ENCODE measurements at places on chromosomes 4 and X.

- no peak for DNase-seq
These were observed 2.4 kb downstream of the RXFP1 start for GRCh38 chr4:158523990-158524535.

GRCh38 chr4:108203377-108203776 lies 34.6 kb upstream of the LEF1 start:
- no peak for DNase-seq

DNA sequence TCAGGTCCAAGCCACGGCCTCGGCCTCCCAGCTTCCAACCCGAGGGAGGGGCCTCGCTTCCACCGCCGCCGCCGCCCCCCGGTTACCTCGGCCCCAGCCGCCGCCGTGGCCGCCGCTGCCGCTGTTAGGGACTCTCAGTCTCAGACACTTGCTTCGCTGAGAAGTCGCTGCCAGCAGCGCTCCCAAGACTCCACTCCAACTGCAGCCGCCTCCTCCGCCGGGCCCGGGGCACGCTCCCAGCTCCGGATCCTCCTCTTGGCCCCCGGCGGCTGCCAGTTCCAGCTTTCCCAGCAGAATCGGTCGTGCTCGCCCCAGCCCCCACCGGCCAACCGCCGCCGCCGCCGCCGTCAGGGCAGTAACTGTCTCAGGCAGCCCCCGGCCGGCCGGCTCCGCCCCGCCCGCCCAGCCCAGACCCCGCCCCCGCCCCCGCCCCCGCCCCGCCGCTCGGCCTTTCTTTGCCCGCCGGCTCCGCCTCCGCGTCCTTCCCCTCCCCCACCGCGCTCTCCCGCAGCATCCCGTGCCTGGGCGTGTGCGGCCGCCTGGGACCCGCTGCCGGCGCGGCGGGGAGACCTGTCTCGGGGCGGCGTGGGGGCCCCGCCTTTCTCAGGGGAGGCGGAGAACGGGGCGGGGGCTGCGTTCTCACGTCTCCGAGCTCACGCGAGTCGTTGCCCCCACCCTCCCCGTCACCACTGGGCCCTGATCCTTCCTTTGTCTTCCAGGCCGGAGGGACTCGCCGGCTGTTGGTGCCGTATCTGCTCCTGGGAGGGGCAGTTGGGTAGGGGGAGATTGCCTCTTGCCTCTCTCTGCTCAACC lies at the start of gene ANKRD50:
Gene ANKRD50 (minus strand): TSS at position 361 of the 813 bp plus-strand sequence. CDS start 2,221 bp downstream, outside the sequence.
- DNase-seq = peak; percentile 51

- DNase-seq = no peak
These were observed 328.4 kb upstream of the SPANXN1 start for GRCh38 chrX:144918936-144919335.

GRCh38 chr4:3311095-3311372 lies 18.2 kb downstream of the RGS12 start:
- DNase-seq = no peak

- no peak for DNase-seq
These were observed 4.5 kb upstream of the PDE6B start for GRCh38 chr4:620851-621261.

- no peak for DNase-seq
These were observed 89.5 kb downstream of the TASL start for GRCh38 chrX:30488092-30488491.

DNA sequence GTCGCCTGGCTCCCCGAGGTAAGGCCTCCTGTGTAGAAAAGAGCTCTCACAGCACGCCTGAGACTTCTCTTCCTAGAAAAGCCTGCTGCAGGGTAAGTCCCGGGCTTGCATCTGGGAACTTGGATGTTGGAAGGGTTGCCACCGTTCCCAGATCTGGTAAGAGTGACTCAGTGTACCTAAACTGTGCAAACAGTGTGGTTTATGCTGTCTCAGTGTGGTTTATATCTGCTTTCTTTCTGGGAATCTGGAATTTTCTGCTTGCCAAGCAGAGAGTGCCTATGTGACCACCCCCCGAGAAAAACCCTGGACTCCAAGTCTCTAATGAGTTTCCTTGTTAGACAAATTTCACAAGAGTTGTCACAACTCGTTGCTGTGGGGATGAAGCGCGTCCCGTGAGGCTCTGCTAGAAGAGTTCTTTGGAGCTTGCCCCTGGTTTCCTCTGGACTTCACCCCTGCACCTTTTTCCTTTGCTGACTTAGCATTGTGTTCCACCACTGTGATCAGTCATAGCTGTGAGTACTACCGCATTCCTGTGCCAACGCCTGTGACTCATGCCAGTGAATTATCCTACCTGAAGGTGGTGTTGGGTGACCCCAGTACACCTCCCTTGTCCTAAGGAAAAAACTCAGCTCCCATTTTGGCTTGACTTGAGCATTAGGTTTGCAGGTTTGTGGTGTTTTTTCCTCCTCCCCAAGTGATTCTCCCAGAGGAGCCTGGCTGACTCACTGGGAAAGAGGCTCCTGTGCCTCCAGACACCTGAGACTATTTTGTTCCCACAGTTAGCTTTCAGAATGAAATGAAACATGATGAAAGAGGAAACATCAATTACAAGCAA lies 14.5 kb downstream of the SLC2A9 start:
- DNase-seq = no peak

DNA sequence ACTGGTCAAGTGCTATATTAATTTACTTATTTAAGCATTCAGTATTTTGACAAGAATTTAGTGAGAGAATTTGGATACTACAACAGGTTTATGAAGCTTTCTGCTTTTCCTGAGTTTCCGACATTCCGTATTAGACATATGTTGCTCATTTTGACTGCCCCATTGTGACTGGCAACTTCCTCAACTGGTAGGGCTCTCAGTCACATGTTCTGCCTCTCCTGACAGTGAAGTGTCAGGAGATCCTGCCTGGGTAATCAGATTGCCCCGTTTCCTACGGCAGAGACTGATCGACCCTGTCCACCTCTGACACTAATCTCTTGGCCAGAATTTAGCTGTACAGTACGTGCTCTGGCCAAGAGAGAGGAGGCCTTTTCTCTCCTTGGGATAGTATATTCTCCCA lies 49.5 kb downstream of the CLNK start:
- DNase-seq = no peak

DNA sequence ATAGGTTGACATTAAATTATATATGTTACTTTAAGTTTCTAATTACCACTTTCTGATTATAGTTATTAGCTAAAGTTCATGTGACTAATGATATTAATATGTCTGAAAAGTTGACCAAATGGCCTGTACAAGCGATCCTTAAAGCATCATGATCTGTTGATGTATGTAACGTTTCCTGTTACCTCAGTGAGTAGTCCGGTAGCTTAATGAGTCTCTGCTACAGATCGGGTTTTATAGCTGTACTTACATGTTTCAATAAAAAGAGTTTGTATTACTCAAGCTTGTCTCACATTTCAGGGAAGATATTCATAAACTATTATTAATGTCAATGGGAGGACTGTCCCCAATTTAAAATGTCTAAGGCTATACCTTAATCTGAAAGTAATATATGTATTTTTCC lies 246.3 kb downstream of the PPP3CA start:
- no peak for DNase-seq

GRCh38 chr4:4521731-4522130 lies 20.1 kb downstream of the STX18 start:
- DNase-seq = no peak

DNA sequence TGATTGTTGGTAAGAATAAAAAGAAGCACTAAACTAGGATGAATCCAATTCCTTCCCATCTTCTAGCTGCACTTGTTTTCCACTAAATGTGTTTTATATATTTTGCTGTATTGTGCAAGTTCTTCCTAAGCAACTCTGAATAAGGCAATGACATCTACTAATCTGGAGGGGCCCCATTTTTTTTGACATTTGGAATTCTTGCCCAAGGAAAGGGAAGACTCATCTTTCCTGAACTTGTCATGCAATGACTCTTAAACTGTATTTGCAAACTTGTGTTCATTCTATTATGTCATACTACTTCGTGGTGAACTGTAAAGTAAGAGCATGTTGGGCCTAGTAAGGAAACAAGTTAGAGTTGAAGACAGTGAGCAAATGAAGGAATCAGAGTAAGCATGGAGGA lies 45.9 kb downstream of the FREM3 start:
- DNase-seq = no peak

DNA sequence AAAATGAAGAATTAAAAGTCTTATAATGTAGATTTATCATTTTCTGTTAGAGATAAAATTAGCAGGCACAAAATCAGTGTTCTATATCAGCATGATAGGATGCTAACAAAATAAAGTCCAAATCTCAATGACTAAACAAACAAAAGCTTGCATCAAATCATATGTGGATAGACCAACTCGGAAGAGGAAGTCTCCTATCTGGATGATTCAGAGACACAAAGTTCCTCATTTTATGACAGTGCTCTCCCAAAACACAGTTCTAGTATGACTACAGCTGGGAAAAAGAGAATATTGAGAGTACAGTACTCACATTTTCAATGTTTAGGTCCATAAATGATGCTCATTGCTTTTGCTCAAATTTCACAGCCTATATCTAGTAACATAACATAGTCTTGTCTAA lies 376.1 kb upstream of the CTSO start:
- DNase-seq = no peak

GRCh38 chr4:6523251-6523650 lies 50.8 kb upstream of the PPP2R2C start:
- DNase-seq = no peak

DNA sequence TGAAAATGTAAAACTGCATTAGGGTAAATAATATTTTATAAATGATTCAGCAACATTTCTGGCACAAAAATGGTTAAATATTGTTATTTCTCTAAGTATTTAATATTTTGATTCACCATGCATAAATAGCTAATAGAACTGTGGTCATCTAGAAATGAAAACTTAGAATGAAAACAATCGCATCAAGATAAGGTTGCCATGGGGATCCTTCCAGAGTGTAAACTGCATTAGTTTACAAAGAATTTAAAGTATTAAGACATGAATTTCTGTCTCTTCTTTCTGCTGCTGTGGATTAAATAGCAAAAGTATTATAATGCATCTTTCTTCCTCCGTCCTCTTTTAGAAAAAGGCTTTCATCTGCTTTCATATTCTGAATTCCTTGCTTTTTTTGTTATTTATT lies 1064.6 kb upstream of the SLIT2 start:
- no peak for DNase-seq

GRCh38 chr4:142377342-142378091 lies 468.6 kb downstream of the INPP4B start:
- no peak for DNase-seq

DNA sequence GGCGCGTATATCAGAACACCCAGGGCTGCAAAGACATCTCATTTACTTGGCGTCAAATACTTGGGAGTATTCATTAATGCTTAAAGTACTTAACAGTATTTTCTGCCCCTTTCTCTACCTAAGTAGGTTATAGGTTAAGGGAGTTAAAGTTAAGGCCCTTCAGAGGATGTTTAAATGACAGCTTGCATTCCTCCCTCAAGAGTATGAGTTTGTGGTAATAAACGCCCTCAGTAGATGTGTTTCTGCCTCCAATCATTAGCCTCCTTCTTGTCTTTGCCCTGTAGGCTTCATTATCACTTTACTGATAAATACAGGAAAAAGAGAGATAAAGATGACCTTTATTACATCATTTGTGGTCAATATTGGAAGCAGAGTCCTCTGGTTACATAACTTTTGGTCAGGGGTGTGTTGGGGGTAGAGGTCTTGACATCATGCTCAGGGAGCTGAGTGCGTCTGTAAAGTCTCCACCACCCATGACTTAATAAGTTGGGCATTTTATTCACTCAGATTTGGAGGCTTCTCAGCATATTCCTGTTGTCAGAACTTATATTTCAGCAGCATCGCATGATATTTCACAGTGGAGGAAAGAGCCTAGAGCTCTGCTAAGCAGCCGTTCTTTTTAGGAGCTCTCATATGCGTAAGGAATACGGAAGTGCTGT lies 145.9 kb downstream of the CPE start:
- no peak for DNase-seq

DNA sequence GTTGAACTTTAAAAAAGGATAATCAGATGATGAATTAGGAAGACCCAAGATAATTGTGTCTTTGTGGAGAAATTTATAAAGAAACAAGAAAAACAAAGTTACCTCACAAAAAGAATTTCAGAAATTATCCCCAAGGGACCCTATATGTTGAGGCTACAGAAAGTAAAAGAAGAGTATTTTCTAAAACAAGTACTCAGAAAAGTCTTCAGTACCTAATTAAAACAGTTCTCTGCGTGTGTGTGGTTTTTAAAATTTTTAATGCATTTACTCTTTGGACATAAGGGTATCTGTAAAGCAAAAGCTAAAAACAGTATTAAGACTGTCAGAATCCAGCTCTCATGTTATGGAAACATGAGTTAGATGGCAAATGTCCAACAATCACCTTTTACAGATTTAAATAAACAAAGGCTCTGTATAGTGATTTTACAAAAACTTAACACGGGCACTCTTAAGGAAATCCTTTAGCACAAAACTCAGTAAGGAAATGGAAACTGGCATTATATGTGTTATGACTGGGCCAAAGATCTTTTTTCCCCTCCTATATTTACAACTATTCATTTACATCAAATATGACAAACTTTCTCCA lies 187.5 kb downstream of the NSUN7 start:
- DNase-seq = no peak

DNA sequence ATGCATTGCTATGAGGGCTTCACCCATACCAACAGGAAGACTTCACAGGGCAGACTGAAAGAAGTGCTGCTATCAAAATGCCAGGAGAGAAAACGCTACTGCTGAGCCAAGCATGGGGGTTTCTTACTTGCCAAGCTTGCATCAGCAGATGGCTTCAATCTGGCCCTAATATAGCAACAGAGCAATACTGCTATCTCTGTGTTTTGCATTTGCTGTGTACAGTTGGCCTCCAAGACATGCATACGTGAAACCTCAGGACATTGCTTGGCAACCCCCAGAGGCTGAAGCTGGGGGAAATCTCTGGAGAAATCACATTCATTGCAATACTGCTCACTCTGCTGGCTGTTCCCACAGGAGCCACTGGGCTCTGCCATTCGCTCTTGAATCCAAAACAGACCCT lies 127.2 kb upstream of the GPC4 start:
- no peak for DNase-seq

DNA sequence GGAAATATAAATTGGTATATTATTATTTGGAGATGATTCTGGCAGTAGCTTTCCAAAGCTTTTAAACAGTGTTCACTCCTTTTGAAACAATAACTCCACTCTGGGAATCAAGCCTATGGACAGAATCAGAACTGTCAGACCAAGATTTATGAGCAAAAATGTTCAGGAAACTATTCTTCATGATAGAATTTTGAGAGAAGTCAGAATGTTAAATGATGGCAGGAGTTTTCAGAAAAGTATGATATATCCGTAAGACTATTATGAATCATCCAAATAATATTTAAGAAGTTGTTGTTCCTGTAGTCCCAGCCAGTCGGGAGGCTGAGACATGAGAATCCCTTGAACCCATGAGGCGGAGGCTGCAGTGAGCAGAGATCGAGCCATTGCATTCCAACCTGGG lies 50.5 kb upstream of the ADGRG2 start:
- no peak for DNase-seq

DNA sequence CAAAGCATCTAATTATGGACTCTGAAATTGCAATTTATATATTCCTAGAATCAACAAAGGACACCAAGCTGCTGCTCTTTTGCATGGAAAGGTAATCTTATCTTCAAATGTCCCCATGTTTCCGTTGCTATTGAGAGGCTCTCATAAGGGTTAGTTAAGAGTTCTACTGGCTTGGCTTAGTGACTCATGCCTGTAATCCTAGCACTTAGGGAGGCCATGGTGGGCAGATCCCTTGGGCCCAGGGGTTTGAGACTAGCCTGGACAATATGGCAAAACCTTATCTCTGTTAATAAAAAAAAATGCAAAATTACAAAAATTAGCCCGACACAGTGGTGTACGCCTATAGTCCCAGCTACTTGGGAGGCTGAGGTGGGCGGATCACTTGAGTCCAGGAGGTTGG lies 93.4 kb upstream of the RAPGEF2 start:
- no peak for DNase-seq
